ENCODE measurements at places on chromosomes 13 and 19. TPM values are rescaled to one million over a fixed set of nuclear protein-coding genes. Genes with fewer than 3 reads are reported as not detected.

- no peak overlapping the region for H3K4me3 ChIP-seq
- H3K4me1 ChIP-seq, result peaks cover 6% of the 10 kb centered on the region
- DNase-seq, result no peak
- no peak overlapping the region for H3K27ac ChIP-seq
Measured at GRCh38 chr13:49560270-49561061, 24.9 kb downstream of the RCBTB1 start.

- no peak for DNase-seq
- H3K36me3 ChIP-seq, result no peaks in the 10 kb centered on the region
- no peaks in the 10 kb centered on the region for H3K4me1 ChIP-seq
Measured at GRCh38 chr13:112431734-112432133, 55.6 kb downstream of the SPACA7 start.

GRCh38 chr19:861756-862580 is 2.5 kb downstream of the CFD start:
- no peak overlapping the region for H3K27ac ChIP-seq
- DNase-seq, result no peak
- peaks cover 11% of the 10 kb centered on the region for H3K4me1 ChIP-seq
- H3K4me3 ChIP-seq, result peak overlapping the region; percentile 67

- no peak overlapping the region for H3K4me3 ChIP-seq
- H3K36me3 ChIP-seq, result peaks cover 4% of the 10 kb centered on the region
- H3K27me3 ChIP-seq, result peaks cover 40% of the 10 kb centered on the region
- no peak for DNase-seq
Measured at GRCh38 chr19:51060336-51060735, 4.6 kb downstream of the KLK13 start.

DNA sequence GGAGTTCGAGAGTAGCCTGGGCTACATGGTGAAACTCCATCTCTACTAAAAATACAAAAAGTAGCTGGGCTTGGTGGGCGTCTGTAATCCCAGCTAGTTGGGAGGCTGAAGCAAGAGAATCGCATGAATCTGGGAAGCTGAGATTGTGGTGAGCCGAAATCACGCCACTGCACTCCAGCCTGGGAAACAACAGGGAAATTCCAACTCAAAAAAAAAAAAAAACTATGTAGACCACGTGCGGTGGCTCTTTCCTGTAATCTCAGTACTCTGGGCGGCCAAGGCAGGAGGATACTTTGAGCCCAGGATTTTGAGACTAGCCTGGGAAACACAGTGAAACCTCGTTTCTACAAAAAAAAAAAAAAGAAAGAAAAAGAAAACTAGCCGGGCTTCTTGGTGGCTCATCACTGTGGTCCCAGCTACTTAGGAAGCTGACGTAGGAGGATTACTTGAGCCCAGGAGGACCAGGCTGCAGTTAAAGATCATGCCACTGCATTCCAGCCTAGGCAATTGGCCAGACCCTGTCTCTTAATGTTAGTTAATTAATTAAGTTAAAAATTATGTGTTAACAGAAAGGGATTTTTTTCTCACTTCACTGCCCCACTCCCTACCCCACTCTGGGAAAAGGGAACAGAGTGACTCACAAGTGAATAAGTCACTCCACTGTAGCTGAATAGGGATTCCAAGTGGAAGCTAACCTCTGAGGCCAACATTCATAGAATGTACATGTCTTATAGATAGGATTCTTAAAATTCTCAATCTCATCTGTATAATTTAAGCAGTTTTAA is 2.2 kb downstream of the ZNF83 start:
- DNase-seq, result no peak
- H3K27ac ChIP-seq, result peak overlapping the region; percentile 98
- peak overlapping the region; percentile 89 for H3K4me3 ChIP-seq
- no peaks in the 10 kb centered on the region for H3K27me3 ChIP-seq

DNA sequence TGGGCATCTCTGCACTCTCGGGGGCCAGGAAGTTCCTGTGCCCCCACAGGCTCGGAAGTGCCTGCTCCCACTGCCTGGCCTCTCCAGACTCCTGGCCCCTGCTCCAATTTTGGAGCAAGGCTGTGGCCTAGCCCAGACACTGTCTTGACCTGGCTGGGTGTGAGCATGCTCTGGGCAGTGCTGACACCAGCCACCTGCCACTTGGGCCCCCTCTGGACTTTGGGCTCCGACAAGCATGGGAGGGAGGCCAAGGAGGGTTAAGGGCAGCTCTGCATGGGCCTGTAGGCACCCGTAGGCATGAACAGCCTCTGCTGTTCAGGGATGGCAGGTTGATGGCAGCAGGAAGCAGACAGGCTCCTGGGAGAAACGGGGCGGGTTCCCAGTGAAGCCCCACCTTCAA is 26.0 kb upstream of the RBM26 start:
- no peak overlapping the region for H3K27ac ChIP-seq
- DNase-seq, result no peak
- peaks cover 8% of the 10 kb centered on the region for H3K4me1 ChIP-seq
- H3K27me3 ChIP-seq, result no peaks in the 10 kb centered on the region
- no peak overlapping the region for H3K4me3 ChIP-seq
- no peaks in the 10 kb centered on the region for H3K36me3 ChIP-seq

GRCh38 chr19:54369082-54369687 is 4.5 kb upstream of the LAIR1 start:
- DNase-seq, result no peak
- H3K4me3 ChIP-seq, result peak overlapping the region; percentile 78

GRCh38 chr13:101453784-101454201 is 1.3 kb downstream of the ITGBL1 start:
- DNase-seq, result no peak
- no peak overlapping the region for H3K4me3 ChIP-seq
- H3K36me3 ChIP-seq, result no peaks in the 10 kb centered on the region
- peaks cover 3% of the 10 kb centered on the region for H3K4me1 ChIP-seq

GRCh38 chr13:27293076-27293691 is 22.6 kb downstream of the RASL11A start:
- H3K4me3 ChIP-seq, result no peak overlapping the region
- no peak for DNase-seq
- no peaks in the 10 kb centered on the region for H3K4me1 ChIP-seq
- H3K27ac ChIP-seq, result no peak overlapping the region

- peak overlapping the region; percentile 98 for H3K4me3 ChIP-seq
- DNase-seq, result no peak
- H3K27ac ChIP-seq, result peak overlapping the region; percentile 87
- H3K4me1 ChIP-seq, result peaks cover 17% of the 10 kb centered on the region
- H3K27me3 ChIP-seq, result no peaks in the 10 kb centered on the region
Measured at GRCh38 chr13:41312176-41312500, 1.1 kb downstream of the NAA16 start.

- H3K4me3 ChIP-seq, result peak overlapping the region; percentile 6
- H3K36me3 ChIP-seq, result no peaks in the 10 kb centered on the region
- no peak for DNase-seq
- peak overlapping the region; percentile 57 for H3K27ac ChIP-seq
Measured at GRCh38 chr19:39236527-39236926, 8.3 kb downstream of the IFNL3 start.

DNA sequence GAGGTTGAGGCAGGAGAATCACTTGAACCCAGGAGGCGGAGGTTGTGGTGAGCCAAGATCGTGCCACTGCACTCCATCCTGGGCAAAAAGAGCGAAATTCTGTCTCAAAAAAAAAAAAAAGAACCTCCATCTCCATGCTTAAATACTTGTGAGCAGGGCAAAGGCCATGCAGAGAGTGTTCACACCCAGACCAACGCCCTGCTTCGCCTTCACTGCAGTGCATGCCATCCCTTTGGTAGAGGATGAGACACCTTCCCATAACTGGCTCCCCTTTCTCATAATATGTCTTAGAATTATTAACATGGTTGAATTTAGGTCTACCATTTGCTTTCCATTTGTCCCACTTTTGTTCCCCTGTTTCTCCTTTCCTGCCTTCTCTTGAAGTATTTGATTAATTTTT is 15.4 kb downstream of the BBC3 start:
- peaks cover 4% of the 10 kb centered on the region for H3K36me3 ChIP-seq
- no peak overlapping the region for H3K4me3 ChIP-seq
- no peak for DNase-seq
- no peaks in the 10 kb centered on the region for H3K27me3 ChIP-seq

DNA sequence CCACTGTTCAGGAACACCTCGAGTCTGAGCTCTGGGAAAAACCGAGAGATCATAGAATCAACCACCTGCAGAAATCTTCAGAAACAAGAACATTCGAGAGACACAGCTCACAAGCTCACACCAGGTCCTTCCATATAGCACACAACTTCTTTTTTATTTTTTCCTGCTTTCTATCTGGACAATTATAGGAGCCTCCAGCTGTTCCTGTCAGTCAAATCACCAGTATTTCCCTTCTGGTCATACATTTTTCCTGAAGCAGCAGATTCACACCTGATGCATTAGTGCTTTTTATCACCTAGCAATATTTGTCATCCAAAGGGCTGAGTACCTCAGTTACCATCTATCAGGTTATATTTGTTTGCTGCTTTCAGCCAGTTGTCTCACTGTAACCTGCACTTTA is 323.5 kb downstream of the FOXO1 start:
- H3K27me3 ChIP-seq, result no peaks in the 10 kb centered on the region
- no peaks in the 10 kb centered on the region for H3K36me3 ChIP-seq
- no peaks in the 10 kb centered on the region for H3K4me1 ChIP-seq
- DNase-seq, result no peak

GRCh38 chr19:3367628-3368440 is 1.5 kb downstream of the NFIC start:
- H3K4me3 ChIP-seq, result peak overlapping the region; percentile 56
- H3K27me3 ChIP-seq, result peaks cover 13% of the 10 kb centered on the region
- DNase-seq, result no peak
- H3K36me3 ChIP-seq, result no peaks in the 10 kb centered on the region

DNA sequence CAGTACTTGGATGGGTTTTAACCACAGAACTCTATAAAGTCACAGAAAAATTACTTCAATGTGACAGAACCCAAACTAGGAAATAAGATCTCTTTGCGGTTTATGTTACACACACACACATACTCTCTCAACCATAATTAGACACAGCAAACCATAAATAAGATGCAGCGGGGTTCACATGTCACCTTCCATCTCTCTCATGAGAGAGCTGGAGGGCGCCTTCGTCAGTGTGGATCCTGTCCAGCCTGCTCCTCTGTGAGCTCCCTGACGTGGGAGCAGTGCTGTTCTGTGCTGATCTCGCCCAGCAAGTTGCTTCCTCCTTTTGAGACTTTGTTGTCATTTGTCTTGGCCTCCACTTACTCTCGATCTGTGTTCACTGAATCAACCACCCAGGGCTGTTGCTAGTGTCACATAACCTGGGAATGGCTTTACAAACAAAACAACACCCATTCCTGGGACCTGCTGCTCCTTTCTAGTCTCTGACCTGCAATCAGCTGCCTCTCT is 204.9 kb upstream of the KL start:
- H3K36me3 ChIP-seq, result peaks cover 4% of the 10 kb centered on the region
- peaks cover 9% of the 10 kb centered on the region for H3K27me3 ChIP-seq
- no peak for DNase-seq
- H3K27ac ChIP-seq, result no peak overlapping the region
- peaks cover 10% of the 10 kb centered on the region for H3K4me1 ChIP-seq
- H3K4me3 ChIP-seq, result no peak overlapping the region

DNA sequence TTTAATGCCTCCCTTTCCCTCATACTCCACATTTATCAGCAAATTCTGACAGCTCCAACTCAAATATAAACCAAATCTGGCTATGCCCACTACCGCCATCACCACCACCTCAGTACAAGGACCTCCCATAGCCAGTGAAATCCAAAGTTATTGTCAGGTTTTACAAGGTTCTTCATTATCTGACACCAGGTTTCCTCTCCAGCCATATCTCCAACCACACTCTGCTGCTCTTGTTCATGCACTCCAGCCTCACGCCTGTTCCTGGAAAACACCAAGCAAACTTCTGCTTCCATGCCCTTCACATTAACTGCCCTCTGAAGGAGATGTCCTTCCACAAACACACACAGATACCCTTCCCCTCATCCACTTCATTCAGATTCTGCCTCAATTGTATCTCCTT is 102.2 kb upstream of the MIR17HG start:
- no peak for DNase-seq
- H3K27me3 ChIP-seq, result peaks cover 8% of the 10 kb centered on the region
- H3K4me1 ChIP-seq, result no peaks in the 10 kb centered on the region
- no peaks in the 10 kb centered on the region for H3K36me3 ChIP-seq
- no peak overlapping the region for H3K4me3 ChIP-seq

GRCh38 chr13:37381502-37381901 is 217.1 kb downstream of the POSTN start:
- H3K4me1 ChIP-seq, result no peaks in the 10 kb centered on the region
- DNase-seq, result no peak
- no peaks in the 10 kb centered on the region for H3K27me3 ChIP-seq

GRCh38 chr19:54484451-54484850 is 11.4 kb upstream of the CDC42EP5 start:
- peaks cover 51% of the 10 kb centered on the region for H3K4me1 ChIP-seq
- no peaks in the 10 kb centered on the region for H3K36me3 ChIP-seq
- H3K27me3 ChIP-seq, result peaks cover 9% of the 10 kb centered on the region
- H3K4me3 ChIP-seq, result peak overlapping the region; percentile 16
- no peak for DNase-seq

- H3K4me1 ChIP-seq, result no peaks in the 10 kb centered on the region
- peaks cover 29% of the 10 kb centered on the region for H3K27me3 ChIP-seq
- no peaks in the 10 kb centered on the region for H3K36me3 ChIP-seq
- no peak for DNase-seq
Measured at GRCh38 chr13:110367620-110368019, 60.5 kb downstream of the COL4A2 start.

- H3K36me3 ChIP-seq, result no peaks in the 10 kb centered on the region
- H3K4me1 ChIP-seq, result no peaks in the 10 kb centered on the region
- no peak overlapping the region for H3K27ac ChIP-seq
- H3K27me3 ChIP-seq, result peaks cover 16% of the 10 kb centered on the region
- DNase-seq, result no peak
Measured at GRCh38 chr19:53971673-53972072, 8.9 kb downstream of the CACNG8 start.

GRCh38 chr13:106523576-106523975 is 11.9 kb downstream of the EFNB2 start:
- H3K36me3 ChIP-seq, result no peaks in the 10 kb centered on the region
- no peak overlapping the region for H3K27ac ChIP-seq
- H3K4me1 ChIP-seq, result no peaks in the 10 kb centered on the region

TPTE2 gene
- 0.19 TPM for total RNA-seq

ZFP14 gene
- total RNA-seq, result 5.1 TPM

CAPN12 gene
- 3.6 TPM for total RNA-seq

TRAPPC6A gene
- total RNA-seq, result 17.5 TPM

NPAS1 gene
- total RNA-seq, result not detected

MBD3 gene
- 233 TPM for total RNA-seq

SIGLEC5 gene
- total RNA-seq, result 0.22 TPM

SERPINE3 gene
- not detected for total RNA-seq

OR1I1 gene
- total RNA-seq, result not detected

FCAR gene
- not detected for total RNA-seq

FAM83E gene
- 13.7 TPM for total RNA-seq

MEIOSIN gene
- total RNA-seq, result not detected

ICAM5 gene
- 0.83 TPM for total RNA-seq

COX7A1 gene
- total RNA-seq, result not detected

ZNF99 gene
- total RNA-seq, result 0.05 TPM

All from natural killer cell treated with Interleukin-12 subunit alpha and Interleukin-12 subunit beta and Interleukin-15 and Interleukin-18, amount 100 ng/mL, for 72 hours (primary cell).